ENCODE measurements at places on chromosomes 1 and 21.

GRCh38 chr1:93061895-93062792 lies 16.9 kb upstream of the MTF2 start:
- DNase-seq, result peak; percentile 22

DNA sequence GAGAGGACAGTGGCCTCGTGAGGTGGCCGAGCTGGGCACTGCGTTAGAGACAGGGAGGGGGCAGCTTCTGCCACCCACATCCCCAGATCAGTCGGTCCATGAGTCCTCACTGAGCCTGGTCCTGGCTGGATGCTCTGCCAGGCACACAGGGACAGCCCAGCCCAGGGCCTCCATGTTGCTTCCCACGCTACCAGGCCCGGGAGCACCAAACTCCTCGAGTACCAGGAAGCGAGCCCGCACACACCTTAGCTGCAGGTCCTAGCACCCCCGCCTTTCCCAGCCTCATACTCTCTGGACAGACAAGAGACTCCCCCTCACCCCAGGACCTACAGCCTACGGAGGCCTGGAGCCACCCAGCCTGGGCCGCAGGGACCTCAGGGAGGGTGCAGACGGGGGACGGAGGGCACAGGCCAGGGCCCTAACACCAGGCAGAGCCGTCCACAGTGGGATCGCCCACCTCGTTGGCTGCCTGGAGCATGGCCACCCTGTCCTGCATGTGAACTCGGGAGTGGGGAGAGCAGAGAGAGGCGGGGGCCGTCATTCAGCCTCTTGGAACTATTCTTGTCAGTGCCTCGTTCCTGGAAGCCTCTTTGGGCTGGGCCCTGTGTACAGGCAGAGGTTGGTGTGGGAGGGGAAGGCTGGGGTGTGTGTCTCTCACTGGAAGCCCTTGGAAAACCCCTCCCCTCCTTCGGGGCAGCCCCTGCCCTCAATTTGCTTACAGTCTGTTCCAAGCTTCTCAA lies 90.9 kb upstream of the RUNX3 start:
- DNase-seq, result no peak

- DNase-seq, result no peak
These were observed 24.9 kb downstream of the IQGAP3 start for GRCh38 chr1:156547434-156547833.

GRCh38 chr1:152858062-152858461 lies 1.7 kb upstream of the LCE7A start:
- no peak for DNase-seq
